ENCODE measurements at places on chromosomes 3 and 15.

- DNase-seq, result no peak
Measured at GRCh38 chr3:16908896-16909295, 24.1 kb downstream of the PLCL2 start.

DNA sequence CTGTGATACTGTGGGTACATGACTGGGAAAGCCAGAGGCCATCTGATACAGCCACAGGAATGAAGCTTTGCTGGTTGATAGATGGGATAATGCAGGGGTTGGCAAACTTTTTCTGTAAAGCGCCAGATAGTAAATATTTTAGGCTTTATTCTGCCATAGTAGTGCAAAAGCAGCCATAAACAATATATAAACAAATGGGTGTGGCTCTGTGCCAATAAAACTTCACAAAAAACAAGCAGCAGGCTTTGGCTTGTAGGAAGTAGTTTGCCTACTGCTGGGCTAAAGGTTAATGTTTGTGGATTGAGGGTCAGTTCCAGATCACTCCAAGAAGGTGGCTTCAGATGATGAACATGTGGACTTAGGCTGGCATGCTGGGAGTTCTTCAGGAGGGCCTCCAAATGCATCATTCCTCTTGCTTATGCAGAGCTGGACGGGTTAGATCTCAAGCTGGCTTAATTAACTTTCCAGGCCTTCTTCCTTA is 305.7 kb downstream of the RPLP1 start:
- no peak for DNase-seq

DNA sequence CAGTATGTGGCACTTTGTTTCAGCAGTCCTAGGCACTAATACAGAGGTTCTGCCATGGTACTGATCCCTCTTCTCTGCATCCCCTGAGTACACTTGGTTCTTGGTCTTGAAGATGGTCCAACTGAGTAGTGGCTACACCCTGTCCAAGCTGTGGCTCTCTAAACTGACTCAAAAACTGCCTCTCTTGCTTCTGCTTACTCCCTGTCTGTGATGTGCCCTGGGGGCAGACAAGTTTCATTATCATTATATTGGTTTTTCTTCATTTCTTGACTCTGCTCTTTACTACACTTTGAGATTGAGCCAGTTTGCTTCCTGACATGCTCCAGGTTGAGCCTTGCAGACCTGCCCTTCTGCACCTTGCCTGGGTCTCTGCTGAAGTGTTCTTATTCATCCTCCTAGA is 18.9 kb upstream of the ST3GAL6 start:
- no peak for DNase-seq

GRCh38 chr3:184601576-184602371 is 40.2 kb downstream of the EPHB3 start:
- DNase-seq, result no peak

- no peak for DNase-seq
Measured at GRCh38 chr3:32018757-32019564, 37.4 kb downstream of the ZNF860 start.

DNA sequence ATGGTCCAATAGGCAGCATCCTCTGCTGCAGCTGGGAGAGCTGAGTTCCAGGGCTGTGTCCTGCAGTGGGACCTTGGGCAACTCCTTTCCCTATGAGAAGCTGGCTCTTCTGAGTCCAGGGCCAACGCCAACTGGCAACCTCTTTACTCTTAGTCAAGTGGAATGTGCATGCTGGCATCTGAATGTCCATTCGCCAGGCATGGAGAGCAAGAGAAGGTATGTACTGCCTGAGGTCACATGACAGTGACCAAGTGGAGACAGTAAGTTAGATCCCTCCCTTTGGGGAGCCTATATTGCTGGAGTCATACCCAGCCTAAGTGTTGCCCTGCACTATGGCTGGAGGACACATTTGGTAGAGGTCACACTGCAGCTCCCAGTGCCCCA is 12.1 kb downstream of the HEMK1 start:
- no peak for DNase-seq

GRCh38 chr3:182729903-182730674 is 63.2 kb upstream of the ATP11B start:
- no peak for DNase-seq

- DNase-seq, result no peak
Measured at GRCh38 chr15:92606126-92606835, 49.3 kb downstream of the FAM174B start.

DNA sequence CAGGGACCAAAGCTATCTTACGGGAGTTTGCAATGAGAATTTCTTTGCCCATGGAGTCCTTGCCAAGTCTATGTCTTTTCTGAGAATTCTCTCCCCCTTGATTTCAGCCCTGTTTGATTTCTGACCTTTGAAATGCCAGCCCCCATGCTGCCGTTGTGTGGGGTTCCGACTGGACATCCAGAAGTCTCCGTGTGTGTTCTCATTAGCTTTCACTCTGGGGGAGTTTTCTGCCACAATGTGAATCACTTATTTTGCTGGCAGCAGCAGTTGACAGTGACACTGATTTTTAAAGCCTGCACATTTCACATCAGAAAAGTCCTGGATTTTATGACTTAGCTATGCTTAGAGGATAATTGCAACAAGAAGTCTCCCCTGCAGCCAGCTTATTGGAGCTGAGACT is 98.4 kb upstream of the CTDSPL start:
- DNase-seq, result no peak

DNA sequence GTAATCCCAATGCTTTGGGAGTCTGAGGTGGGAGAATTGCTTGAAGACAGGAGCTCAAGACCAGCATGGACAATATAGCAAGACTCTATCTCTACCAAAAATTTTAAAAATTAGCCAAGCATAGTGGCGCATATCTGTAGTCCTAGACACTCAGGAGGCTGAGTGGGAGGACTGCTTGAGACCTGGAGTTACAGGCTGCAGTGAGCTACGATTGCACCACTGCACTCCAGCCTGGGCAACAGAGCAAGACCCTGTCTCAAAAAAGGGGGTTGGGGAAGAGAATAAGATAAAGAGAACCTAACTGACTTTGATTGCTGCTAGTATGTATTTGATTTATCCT is 755 bp downstream of the CD200R1 start:
- no peak for DNase-seq

DNA sequence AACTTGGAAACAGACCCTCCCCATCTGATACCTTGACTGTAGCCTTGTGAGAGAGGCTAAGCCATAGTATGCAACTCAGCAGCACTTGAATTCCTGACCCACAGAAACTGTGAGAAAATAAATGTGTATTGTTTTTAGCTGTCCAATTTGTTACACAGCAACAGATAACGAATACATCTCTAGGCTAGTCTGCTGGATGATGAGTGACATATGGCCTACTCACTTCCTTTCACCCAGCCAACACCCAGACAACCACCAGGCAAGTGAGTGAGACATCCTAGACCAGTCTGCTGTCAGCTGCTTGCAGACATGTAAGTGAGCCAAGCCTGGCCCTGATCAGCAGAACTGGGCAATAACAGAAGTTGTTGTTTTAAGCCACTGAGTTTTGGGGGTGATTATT is 19.2 kb upstream of the SMAD6 start:
- no peak for DNase-seq

- DNase-seq, result no peak
Measured at GRCh38 chr3:45907769-45908705, 21.7 kb downstream of the CCR9 start.

- no peak for DNase-seq
Measured at GRCh38 chr3:102715030-102715697, 280.3 kb downstream of the ZPLD1 start.

DNA sequence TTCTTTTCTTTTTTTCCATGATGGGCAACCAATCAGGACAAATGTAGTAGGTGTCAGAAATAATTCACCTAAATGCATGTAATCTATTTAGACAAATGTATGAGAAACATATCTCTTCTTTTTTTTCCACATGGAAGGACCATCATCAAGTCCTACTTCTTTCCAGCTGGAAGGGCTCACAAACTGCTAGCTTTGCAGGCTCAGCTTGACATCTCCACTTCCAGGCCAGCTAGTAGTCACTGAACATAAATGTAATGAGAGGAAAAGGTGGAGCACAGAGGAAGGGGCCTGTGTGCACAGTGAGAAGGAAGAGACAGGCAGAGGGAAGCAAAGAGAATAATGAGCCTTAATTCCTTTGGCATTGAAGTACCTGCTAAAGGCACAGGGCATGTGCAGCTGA is 504.9 kb downstream of the MCTP2 start:
- no peak for DNase-seq

DNA sequence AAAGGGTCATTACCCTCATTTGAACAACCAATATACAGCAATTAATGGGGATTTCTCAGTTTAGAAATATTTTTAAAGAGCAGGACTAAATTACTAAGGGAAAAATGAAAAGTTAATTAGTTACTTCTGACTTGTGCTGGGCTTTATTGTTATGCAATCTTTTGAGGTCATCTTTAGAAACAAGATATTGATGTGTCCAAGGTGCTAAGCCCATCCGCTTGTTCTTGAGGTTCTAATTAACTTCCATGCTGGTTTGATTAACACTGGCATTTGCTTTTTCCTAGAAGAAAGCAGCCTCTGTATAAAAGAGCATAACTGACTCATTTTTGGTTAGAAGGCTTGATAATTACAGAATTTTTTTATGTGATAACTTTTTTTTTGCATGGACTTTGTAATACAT is 256.5 kb upstream of the AGTR1 start:
- no peak for DNase-seq

DNA sequence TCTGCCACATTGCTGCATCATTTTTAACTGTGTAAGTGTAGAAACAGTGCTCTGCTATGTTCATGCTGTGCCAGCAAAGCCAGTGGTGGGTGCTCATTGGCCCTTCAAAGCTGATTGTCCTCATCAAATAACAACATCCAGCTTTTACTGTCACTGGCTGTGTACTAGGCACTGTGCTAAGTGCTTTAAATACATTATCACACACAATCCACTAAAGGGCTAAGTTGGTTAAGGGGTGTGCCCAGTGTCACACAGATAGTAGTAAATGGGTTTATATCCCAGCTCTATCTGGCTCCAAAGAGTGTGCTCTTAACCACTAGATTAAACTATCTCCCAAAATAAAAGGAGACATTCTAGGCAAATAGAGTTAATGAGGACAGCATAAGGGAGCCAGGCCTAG is 7.7 kb downstream of the TUBGCP4 start:
- DNase-seq, result no peak

- no peak for DNase-seq
Measured at GRCh38 chr3:45409921-45410320, 21.5 kb downstream of the LARS2 start.

DNA sequence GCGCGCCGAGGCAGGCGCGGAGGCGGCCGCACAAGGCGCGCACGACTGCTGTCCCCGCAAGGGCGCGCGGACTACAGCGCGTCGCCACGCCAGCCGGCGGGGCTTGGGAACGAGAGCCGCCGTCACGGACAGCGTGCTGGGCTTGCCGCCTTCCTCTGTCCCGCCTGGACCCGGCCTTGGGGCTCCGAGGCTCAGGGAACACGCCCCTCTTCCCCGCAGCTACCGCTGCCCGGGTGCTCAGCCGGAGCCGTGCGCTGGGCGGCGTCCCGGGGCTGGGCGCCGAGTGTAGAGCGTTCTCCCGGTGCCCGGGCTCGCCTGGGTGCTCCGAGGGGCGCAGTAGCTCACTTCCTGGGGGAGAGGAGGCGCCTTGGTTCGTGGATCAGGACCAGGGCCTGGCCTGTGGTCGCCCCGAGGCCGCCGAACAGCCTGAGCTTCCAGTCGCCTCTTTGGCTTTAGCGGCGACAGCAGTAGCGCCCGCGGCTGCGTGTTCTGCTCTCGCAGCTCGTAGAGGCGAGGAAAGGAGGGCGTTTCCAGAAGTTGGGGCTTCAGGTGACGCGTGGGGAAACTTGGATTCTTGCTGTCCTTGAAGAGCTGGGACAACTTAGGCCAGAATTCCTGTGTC is 226.7 kb upstream of the C2CD4B start:
- DNase-seq, result no peak

DNA sequence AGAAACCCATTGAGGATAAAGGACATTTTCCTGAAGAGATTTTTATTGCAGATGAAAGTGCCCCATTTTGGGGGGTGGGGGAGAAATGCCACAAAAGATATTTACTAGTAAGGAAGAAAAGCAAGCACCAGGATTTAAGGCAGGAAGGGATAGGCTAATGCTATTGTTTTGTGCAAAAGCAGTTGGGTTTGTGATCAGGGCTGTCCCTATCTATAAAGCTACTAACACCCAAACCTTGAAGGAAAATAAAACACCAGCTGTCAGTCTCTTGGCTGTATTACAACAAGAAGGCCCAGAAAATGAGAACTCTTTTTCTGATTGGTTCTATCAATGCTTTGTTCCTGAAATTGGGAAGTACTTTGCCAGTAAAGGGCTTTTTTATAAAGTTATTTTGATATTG is 56.0 kb downstream of the CD200 start:
- no peak for DNase-seq

GRCh38 chr15:28978011-28978378 is 92.2 kb downstream of the APBA2 start:
- no peak for DNase-seq

DNA sequence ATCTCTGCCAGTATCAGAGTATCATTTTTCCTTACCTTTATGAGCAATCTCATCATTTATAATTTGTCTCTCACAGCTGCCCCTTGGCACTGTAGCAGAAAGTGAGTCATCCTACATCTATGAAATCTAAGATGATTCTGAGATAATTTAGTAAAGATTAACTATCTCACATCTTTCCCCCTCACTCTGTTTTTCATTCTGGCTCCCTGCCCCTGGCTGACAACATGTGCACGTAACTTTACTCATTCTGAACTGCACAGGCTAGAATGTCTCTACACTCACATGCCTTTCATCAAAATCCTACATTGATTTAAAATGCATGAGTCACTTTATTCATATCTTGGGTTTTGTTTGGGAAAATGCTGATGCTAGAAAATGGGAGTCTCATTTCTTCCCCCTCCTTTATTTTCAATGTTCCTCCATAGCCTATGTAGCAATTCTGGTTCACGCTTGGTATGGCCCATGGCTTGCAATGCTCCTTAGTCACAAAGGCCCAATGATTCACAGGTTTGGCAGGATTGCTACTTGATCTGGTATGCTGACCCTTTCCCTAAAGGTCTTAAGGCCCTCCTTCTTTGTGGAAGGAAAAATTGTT is 838.5 kb downstream of the TUSC7 start:
- no peak for DNase-seq

- no peak for DNase-seq
Measured at GRCh38 chr3:151305060-151305774, 11.4 kb downstream of the GPR87 start.

DNA sequence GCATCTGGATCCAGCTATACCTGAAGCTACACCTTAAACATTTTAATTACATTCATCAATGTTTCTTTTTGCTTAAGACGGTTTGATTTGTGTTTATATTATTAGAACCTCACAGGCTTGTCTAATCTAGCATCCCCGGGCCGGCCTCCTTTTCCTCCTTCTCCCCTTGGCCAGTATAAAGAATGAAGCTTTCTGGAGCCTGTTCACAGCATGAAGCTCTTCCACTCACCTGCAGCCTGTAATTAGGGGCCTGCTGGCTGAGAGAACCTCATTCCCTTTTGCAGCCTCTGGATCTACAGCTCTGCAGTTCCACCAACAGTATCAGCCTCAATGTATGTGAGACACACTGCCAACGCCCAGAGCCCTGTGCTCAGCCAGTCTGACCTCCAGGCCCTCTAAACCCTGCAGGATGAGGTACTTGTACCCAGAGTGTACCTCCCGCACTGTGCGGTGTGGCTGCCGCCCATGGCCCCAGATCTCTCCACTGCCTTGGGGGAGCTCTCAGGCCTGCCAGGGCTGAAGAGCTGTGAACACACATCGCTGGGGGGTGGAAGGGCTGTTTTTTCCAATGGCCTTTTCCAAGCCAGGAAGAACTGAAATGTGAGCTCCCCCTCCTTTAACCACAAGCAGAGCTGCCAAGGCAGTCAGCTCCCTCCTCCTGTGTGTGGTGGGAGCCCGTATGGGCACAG is 114.7 kb upstream of the ALDH1A3 start:
- DNase-seq, result no peak
